Nucleus accumbens (tissue), 56 donors: ENCODE measurements at places on chromosomes 3 and 15.

- DNase-seq, result no peak
These were observed 11.2 kb downstream of the HRH1 start for GRCh38 chr3:11165476-11165875.

DNA sequence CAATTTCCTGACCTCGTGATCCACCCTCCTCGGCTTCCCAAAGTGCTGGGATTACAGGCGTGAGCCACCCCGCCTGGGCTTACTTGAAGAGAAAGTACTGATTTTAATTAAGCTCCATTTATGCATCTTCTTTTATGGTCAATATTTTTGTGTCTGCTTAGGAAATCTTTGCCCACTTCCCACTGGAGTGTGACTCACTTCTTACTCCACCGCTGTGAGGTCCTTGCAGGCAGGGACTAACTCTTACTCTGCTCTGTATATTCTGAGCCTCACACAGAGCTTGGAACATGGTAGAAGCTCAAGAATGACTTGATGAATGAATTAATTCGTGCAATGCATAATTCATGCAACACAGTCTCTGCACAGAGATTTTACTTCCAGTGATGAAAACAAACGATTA lies 2.9 kb upstream of the TM4SF19 start:
- DNase-seq, result no peak

- DNase-seq, result no peak
These were observed 51.9 kb upstream of the RPL32 start for GRCh38 chr3:12893247-12893646.

DNA sequence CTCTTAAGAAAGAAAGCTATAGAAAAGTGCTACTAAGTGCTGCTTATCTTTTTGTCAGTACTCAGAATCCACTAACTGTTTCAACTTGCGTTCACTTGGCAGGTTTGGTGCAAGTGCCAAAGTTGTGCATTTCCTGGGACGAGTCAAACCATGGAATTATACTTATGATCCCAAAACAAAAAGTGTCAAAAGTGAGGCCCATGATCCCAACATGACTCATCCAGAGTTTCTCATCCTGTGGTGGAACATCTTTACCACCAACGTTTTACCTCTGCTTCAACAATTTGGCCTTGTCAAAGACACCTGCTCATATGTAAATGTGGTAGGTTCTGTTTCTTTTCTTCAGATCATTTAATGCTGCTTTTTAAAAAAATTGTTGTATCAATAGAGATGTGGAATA lies 32.6 kb downstream of the GYG1 start:
- DNase-seq, result no peak

GRCh38 chr3:95154766-95155165 lies 1091.9 kb downstream of the NSUN3 start:
- DNase-seq, result no peak

GRCh38 chr3:142875099-142875498 lies 13.8 kb downstream of the PCOLCE2 start:
- DNase-seq, result no peak

DNA sequence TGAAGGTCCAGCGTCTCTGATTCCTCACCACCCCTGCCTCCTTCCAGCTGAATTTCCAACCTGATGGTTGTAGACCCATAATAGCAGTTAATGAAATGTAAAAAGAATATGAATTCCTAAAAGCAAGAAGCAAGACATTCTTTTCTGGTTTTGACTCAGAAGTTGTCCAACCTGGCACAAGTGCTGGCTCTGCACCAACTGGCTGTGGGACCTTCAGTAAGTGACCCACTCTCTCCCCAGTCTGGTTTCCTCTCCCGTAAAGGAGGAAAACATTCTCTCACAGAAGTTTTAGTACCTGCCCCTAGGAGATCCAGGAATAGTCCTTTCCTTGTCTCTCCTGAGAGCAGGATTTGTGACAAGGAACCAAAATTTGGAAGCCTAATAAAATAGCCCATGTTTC lies 236.9 kb upstream of the TRIM42 start:
- no peak for DNase-seq

- DNase-seq, result no peak
These were observed 84.6 kb upstream of the SLC7A14 start for GRCh38 chr3:170670504-170670903.

DNA sequence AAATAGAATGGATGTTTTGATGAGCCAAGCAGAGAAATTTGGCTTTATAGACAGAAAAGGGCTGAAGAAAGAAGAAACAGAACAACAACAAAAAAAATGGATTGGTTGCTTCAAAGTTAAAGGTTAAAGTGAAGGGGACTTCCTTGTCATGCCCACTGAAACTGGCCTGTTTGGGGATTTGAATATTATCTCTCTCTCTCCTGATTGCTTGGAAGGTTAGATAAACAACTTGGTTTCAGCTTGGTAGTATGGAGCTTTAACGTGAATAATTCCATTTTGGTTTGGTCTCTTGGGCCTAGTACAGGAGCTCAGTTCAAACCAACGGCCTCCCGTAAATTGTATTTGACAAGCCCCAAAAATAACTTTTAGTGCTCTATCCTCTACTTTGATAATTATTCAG lies 70.8 kb upstream of the MBNL1 start:
- no peak for DNase-seq

GRCh38 chr15:89043031-89044002 lies 44.9 kb upstream of the ABHD2 start:
- DNase-seq, result no peak

GRCh38 chr15:39497759-39498565 lies 82.9 kb upstream of the THBS1 start:
- no peak for DNase-seq

DNA sequence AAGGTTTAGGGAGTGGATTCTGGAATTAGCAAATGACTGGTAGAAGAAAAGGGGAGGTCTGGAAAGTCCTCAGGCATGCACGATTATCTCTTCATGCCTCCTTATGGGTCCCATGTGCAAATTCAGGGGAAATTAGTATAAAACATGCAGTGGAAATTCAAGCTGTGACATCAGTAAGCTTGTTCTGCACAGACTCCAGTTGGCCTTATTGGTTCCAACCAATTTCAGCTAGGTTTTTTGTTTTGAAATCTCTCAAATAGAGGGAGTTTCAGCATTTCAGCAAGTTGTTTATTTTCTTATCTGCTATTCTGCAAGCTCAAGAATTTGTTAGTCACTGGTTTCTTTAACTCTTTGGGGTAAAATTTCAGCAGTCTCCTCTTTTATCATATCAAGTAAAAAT lies 774 bp upstream of the TMCO5A start:
- no peak for DNase-seq

- no peak for DNase-seq
These were observed 470.1 kb downstream of the MFSD1 start for GRCh38 chr3:159271799-159272512.

DNA sequence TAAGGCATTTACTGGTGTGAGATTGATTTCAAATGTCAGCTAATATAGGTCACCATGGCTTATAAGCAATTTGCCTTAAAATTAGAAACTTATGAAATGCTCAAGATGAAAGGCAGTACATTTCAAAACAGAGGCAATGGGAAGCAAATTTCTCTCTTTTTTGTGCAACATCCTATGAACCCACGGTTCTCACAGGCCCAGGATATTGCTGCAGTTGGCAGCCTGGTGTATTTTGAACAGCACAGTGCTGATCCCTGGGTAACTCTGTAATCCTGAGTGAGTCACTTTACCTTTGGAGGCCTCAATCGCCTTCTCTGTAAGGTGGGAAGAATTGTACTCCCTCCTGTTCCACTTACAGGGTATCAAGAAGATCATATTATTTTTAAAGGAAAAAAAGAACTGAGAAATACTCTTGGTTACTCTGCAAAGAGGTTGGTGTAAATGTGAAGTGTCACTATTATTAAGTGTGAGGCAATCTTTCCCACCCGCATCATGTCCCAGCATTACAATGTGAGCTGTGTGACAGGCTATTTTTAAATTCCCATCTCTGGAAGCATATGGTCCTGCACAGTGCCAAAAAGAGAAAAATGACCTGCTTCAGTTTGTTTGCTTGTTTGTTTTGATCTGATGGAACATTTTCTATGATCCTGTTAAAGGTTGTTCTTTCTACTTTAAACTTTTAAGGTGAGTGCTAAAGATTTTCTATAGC lies 190.1 kb upstream of the LPP start:
- DNase-seq, result no peak

- no peak for DNase-seq
These were observed 148.4 kb downstream of the B3GALNT1 start for GRCh38 chr3:160956785-160957184.

DNA sequence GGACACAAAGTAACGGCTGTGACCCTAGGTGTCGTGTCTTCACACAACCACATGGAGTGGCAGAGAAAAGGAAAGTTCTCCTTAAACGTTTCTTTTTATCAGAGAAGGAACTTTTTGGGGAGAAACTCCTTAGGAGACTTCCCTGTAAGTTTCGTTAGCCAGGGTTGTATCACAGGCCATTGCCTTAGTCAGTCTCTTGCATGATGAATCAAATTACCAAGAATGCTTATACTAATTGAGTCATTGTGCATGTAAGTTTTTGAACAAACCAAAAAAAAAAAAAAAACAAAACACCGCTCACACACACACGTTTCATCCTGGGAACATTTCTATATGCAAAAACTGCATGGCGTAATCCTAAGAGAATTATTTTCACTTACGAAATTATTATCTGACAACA lies 150.4 kb upstream of the SATB1 start:
- DNase-seq, result no peak

DNA sequence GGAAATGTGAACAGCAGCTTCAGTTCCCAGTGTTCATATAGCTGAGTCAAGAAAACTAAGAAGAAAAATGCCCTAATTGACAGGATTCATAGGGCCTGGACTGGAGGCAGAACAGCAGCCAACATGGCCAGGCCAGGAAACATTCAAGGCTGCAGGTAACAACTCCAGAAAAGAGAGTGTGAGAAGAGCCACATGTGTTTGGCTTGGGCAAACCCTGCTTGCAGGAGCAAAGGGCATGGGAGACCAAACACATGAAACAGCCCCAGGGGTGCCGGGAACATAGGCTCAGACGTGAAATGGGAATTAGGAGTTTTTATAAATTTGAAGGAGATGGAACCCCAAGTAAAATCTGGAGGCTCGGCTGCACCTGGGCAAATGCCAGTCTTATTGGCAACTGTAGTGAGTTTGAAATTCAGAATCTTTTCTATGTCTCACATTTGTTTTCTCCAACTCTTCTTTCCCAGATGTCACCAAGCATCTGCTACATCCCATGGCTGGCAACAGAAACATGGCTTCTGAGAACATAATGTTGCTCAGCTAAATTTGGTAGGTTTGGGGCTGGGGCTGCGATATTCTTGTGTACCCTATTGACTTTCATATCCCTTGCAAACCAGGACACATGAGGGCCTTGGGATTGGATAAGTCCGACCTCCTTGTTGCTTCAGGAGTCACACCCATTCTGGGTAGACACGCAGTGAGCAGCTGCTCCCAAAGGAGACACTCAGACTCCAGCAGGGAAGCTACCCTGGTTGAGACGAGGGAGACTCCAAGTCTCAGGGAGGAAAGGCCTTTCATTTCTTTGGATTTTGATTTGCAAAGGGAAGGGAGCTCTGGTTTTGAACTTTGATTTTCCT lies 98.9 kb upstream of the CLSTN2 start:
- no peak for DNase-seq

GRCh38 chr15:50624616-50625168 lies 61.9 kb downstream of the TRPM7 start:
- DNase-seq, result no peak

DNA sequence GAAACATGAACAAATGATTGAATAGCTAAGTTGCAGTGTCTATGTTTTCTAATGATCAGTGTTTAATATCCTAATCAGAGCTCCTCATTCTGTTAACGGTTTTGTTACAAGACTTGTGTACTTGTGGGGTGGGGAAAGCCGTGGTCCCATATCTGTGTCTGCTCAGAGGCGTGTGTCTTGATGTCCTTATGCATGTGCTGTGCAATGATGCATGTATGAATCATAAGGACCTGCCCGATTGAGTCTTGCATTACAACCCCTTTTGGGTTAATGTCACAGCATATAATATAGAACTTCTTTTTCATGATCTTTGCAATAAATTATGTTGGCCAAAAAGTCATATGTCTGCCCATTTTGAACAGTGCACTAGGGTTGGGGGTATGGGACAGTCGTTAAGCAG lies 233.4 kb downstream of the ITPR1 start:
- no peak for DNase-seq

DNA sequence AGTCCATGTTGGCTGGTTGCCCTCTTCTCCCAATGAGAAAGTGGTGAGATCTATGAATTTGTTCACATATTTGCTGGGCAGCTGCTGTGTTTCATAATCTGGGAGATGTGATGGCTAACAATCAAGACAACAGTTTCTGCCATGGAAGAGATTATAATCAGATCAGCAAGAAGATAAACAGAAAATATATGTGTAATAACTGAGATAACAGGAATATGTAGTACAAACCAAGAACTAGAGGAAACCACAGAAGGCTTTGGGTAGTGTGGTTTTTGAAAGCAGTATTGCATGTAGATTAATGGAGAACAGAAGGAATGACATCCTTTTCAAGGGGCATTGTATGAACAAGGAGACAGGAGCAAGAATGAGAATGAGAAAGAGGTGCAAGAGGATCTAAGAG lies 12.2 kb upstream of the CSTA start:
- no peak for DNase-seq

- DNase-seq, result no peak
These were observed 35.7 kb downstream of the MECOM start for GRCh38 chr3:169627789-169628188.

GRCh38 chr3:154953538-154953937 lies 126.6 kb upstream of the MME start:
- DNase-seq, result no peak

- no peak for DNase-seq
These were observed 71.6 kb downstream of the ADCY5 start for GRCh38 chr3:123377243-123377740.

GRCh38 chr15:66630801-66631351 lies 65.1 kb upstream of the LCTL start:
- DNase-seq, result no peak

DNA sequence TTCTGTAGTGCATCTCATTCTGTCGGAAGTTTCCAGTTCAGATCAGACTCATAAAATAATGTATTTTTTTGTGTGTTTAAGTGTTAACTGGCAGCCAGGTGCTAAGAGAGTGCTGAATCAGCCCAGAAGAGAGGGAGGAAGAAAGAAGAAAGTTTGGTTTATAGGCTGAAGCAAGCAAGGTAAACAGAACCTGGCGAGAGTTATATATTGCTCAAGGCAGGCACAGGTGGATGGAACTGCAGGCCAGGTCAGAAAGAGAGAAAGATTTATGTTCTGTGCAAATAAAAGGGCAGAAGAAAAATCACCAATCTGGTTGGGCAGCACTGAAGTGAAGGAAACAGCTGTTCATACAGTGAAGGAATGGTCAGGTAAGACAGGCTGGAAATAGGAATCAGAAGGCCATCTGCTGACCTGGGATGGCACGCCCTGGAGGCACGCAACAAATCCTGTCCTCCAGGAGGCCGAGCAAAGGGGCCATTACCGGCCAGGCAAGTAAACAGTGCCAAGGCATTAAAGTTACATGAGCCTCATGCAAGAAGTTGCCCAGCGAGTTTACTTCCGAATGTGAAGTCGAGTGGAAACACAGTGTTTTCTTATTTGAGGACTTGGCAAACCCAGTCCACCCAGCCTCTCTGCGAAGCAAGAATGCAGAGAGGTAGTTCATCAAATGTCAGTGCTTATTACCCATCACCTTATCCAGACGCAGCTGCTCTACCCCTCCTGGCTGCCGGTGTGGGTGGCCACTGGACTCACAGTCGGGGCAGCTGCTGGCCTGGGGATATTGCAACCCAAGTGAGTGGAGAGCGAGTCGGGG lies 309.8 kb downstream of the VPS13C start:
- peak; percentile 40 for DNase-seq
